ENCODE measurements at places on chromosomes 13 and 19.

DNA sequence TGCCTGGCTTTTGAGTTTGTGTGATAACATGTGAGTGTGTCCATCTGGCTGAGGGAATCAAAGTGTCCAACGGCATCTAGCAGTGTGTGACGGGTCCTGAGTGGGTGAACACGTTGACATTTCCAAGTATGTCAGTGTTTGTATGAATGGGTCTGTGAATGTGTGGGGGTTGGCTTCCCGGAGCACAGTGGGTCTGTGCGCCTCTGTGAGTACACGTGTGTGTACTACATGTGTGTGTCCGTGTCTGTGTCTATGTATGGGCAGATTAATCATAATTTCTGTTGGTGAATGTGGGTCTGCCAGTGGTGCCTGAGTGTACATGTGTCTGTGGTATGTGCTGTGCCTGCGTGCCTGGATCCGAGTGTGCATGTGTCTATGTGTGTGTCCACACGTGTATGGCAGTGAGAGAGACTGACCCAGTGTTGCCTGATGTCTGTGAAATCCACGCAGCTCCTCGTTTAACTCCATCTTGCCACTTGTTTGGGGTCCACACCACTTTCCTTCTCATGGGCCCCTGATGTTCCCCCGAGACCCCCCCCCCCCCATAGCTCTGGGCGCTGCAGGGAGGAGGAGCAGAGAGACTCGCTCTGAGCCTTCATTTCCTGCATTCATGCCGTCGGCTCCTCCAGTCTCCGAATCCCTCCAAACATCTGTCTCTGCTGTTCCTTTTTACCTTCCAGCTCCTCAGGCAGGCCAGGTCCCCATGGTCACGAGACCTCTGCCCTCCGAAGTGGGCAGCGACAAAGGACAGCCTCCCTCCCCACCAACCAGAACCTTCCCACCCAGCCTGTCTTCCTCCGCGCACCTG is 5.3 kb downstream of the CCDC8 start:
- no peak for DNase-seq

DNA sequence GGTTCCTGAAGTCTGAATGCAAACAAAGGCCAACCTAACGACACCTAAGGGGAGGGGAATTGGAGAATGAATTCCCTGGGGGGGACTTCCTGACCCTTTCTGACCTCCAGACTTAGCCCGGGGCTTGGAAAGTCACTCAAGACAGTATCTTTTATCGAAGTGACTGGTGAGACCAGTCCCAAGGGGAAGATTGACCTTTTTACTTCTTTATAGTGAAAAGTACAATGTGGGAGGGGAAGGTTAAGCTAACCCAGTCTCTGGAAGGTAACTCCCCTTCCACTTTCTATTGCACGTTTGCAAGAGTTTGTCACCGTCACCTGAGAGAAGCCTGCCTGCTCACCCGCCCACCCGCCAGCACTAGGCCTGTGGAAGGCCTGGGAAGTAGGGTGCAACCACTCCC is 111.9 kb downstream of the EFNB2 start:
- no peak for DNase-seq

- DNase-seq: no peak
Observed at GRCh38 chr19:41405776-41406175, 8.2 kb downstream of the BCKDHA start.

DNA sequence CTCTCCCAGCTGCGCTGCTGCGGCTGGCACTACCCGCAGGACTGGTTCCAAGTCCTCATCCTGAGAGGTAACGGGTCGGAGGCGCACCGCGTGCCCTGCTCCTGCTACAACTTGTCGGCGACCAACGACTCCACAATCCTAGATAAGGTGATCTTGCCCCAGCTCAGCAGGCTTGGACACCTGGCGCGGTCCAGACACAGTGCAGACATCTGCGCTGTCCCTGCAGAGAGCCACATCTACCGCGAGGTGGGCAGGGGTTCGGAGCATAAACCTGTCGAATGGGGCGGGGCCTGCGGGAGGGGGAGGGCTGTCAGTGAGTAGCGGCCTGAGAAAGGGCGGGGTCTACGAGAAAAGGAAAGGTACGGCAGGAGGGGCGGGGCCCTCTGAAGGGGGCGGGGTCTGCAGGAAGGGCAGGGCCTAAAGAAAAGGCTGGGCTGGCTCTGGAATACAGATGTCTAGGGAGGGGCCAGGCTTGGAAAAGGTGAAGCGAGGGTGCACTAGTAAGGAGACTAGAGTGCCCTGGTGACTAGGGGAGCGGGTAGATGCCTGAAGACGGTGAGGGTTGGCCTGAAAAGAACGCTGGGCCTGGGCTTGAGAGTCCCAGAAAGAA is 3.6 kb downstream of the CD37 start:
- DNase-seq: peak; percentile 20

GRCh38 chr13:32032759-32033158 is 1.2 kb downstream of the FRY start:
- DNase-seq: no peak

GRCh38 chr13:81381560-81381959 is 1040.6 kb upstream of the SPRY2 start:
- no peak for DNase-seq

GRCh38 chr19:48108997-48109782 is 1.4 kb downstream of the PLA2G4C start:
- no peak for DNase-seq

DNA sequence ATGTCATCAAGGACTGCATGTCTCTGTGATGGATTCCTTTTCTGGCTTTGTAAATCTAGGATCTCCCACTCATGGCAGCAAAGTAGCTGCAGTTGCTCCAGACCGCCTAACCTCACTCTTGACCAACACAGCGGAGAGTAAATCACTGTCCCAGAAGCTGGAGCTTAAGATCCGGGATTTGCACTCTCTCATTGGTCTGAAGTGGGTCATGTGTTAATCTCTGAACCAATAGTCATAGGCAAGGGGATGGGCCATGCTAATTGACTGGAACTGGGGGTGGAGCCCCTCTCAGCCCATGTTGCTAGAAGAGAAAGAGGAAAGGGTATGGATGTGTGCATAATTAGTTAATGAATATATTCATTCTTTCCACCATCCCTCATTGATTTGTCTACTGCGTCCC is 34.0 kb downstream of the VAV1 start:
- DNase-seq: no peak

- no peak for DNase-seq
Observed at GRCh38 chr13:89980896-89981295, 1366.6 kb upstream of the MIR17HG start.

DNA sequence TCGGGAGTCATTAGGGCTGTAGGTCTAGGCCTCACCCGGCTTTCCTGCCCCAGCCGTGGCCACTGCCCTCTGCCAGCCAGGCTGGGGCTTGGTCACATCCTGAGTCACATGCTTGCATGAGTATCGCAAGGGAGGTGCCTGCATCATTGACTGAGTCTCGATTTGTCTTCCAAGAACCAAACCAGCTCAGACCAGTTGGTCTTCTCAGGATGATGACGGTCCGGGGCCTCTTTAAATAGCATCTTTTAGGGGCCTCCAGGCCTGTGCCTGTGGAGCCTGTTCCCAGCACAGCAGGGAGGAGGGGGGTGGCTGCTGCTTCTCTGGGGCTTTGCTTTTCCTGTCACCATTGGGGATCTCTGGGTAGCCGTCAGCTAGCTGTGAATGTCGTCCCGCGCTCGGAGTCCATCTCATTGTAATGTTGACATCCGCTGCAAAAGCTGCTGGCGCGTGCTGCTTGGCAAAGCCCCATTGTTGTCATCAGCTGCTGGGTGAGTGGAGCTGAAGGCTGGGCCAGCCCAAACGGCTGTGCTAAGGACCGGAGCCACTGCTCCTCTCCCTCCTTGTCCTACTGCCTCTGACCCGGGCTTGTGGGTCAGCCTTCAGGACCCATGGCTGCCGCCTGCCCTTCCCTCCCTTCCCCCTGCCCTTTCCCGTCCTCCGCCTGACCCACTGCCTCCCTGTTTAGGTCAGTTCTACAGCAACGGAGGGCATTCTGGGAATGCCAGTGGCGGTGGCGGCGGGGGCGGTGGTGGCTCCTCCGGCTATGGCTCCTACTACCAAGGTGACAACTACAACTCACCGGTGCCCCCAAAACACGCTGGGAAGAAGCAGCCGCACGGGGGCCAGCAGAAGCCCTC is 14.3 kb upstream of the QTRT1 start:
- DNase-seq: no peak

DNA sequence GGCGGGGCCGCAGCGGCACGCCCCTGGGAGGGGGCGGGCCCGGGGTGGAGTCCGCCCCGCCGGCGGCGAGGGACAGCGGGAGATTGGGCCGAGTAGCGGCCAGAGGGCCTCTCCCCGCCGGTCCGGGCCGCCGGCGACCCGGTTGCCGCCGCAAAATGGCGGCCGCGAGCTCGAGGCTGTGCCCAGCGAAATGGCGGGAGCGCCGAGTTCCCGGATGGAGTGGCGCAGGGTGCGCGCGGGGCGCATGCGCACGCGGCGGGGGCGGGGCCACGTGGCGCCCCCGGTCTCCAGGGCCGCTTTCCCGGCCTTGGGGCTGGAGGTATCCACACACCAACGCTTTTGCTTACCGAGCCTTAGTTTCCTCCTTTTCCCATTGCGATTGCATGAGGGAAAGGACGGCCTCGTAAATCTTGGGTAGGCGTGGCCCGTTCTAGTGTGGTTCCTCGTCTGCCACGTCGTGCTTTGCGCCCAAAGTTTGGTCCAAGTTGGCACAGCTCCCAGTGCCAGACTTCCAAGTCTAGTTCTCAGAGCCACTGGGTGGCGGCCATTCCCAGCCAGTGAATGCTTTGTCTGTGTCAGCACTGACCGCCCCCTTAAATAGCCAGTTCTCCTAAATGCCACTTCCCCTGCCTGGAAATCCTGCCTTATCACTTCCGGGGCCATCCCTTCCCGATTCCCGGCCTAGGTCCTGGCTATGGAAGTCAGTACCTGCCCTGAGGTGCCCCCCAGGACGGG is 513 bp downstream of the CIRBP start:
- peak; percentile 83 for DNase-seq

GRCh38 chr13:109985871-109986450 is 199.6 kb upstream of the IRS2 start:
- DNase-seq: peak; percentile 33

- peak; percentile 45 for DNase-seq
Observed at GRCh38 chr13:109494925-109495369, 291.4 kb downstream of the IRS2 start.

GRCh38 chr19:2536461-2536860 is 60.5 kb downstream of the GADD45B start:
- no peak for DNase-seq

DNA sequence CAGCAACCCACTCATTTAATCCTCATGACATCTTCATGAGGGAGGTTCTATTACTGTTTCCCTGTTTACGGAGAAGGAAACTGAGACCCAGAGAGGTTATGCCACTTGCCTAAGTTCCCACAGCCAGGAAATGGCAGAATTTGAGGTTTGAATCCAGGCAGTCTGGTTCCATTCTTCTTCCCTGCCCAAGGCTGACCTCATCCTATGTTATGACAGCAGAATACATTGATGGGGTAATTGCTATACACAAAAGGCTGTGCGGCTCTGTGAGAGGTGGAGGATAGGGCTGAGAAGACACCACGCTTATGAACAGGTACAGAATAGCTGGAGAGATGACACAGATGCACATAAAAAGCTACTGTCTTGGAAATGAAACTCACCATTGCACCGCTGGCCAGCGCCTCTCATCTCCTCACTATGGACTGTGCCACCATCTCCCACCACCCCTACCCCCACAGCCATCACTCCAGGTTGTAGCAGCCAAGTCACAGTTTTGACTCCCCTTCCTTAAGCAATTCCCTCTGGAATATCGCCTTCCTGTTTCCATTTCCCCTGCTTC is 11.5 kb downstream of the MAG start:
- DNase-seq: no peak

- no peak for DNase-seq
Observed at GRCh38 chr19:32828139-32828538, 41.4 kb downstream of the SLC7A9 start.

DNA sequence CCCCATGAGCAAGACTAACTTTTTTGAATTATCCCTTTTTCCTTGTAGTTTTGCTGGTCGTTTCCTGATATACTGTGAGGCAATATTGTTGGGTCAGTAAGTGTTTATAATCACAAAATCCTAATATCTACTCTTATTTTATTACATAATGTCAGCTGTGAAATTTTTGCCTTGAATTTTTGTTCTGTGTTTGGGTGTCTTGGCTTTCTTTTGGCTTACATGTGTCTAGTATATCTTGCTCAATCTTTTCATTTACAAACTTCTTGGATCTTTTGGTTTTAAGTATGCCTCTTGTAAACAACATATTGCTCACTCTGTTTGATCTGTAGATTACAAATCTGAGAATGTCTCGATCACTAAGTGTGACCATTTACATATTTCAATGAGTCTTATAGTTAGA is 330.3 kb upstream of the ARGLU1 start:
- DNase-seq: no peak

DNA sequence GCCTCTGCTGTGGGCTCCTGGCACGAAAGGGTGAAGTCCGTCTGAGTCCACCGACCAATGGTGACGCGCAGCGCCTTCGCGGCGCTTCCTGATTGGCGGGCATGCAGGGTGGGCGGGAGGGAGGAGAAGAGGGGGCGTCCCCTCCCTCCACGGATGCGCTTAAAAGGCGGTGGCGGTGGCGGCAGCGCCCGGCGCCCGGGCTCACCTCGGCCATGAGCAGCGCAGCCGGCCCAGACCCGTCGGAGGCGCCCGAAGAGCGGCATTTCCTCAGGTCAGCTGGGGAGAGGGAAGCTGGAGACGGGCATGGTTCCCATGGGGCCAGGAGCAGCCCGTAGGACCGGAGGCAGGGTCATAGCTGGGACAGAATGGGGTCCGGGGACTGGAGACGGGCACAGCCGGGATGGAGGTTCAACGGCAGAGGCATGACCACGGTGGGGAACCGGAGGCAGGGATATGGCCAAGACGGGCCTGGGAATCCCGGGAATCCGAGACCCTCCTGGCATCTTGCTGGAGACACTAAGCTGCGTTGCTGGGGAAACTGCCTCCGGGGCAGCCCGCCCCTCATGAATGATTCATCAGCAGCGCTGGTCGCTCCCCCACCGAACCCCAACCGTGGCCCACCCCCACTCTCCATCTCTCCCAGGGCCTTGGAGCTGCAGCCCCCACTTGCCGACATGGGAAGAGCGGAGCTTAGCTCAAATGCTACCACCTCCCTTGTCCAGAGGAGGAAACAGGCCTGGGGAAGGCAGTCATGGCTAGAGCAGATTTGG is at the start of gene YJEFN3:
YJEFN3 (plus strand) TSS at position 191 of the 770 bp plus-strand sequence; CDS start at position 213, 22 bp downstream.
- DNase-seq: peak; percentile 38

GRCh38 chr13:27374650-27375049 is 49.8 kb upstream of the GTF3A start:
- peak; percentile 82 for DNase-seq

GRCh38 chr13:113176280-113176679 is 17.8 kb downstream of the PROZ start:
- no peak for DNase-seq

DNA sequence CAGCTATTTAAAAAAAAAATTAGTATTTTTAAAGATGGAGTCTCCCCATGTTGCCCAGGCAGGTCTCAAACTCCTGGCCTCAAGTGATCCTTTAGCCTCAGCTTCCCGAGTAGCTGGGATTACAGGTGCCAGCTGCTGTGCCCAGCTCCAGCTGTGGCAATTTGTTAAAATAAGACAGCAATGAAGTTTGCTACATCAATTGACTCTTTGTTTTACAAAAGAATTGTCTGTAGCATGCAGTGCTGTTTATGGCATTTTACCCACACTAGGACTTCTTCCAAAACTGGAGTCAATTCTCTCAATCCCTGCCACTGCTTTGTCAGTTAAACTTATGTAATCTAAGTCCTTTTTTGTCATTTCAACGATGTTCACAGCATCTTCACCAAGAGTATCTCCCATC is 49.3 kb downstream of the NDFIP2 start:
- DNase-seq: no peak

- no peak for DNase-seq
Observed at GRCh38 chr19:14048443-14049153, 13.3 kb downstream of the PALM3 start.

- no peak for DNase-seq
Observed at GRCh38 chr13:22700246-22700887, 480.4 kb upstream of the SGCG start.
